HFFc6 (cell line): ENCODE measurements at places on chromosomes 3 and 15. TPM values are rescaled to one million over a fixed set of nuclear protein-coding genes. Genes with fewer than 3 reads are reported as not detected.
A peak's percentile ranks its signal among the peaks of the same experiment; 100 is the strongest.

DNA sequence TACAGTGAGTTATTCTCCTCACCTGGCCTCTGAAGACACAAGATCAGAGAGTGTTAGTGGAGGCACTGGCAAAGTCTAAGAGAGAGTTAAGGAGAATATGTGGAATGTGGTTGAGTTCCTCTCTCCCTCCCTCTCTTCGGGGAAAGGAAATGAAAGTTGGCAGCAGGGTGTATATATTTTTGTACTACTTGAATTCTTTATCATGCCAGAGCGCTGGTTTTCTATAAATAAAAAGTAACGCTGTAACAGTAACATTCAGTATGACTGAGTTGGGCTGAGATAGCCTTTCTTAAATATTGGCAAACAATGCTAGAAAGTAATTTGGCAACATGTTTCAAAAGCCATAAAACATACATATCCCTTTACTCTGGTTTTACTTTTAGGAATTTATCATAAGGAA, 77.5 kb upstream of the TNFAIP8L3 start:
- peak; percentile 13 for DNase-seq

The PLS1 gene
- total RNA-seq: 1.1 to 1.4 TPM (median 1.1 TPM) in 3 replicates

DNA sequence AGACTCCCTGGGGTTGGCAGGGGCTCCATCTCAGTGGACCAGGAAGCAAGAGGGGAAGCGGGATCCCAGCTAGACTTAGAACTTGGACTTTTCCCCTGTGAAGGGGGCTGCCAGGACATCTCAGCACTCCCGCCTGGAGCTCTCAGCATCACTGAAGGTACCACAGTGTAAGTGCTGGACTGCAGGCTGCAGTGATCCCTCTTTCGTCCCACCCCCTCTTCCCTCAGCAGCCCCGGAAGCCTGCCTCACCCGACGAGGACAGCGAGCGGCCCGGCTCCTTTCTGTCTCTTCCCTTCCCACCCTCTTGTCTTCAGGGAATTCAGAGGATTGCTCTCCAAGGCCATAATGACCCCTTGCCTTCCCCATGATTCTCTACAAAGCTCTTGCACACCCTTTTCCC, 94.4 kb downstream of the ANP32A start:
- no peak for DNase-seq

GRCh38 chr15:90512981-90513380, 16.7 kb upstream of the CRTC3 start:
- DNase-seq: no peak

The PLSCR2 gene
- total RNA-seq: not detected in 3 replicates

The SCAMP5 gene
- 6.7 to 11.7 TPM (median 11.6 TPM) in 3 replicates for total RNA-seq

The SLC9A9 gene
- 0.18 to 0.46 TPM (median 0.32 TPM) in 3 replicates for total RNA-seq

DNA sequence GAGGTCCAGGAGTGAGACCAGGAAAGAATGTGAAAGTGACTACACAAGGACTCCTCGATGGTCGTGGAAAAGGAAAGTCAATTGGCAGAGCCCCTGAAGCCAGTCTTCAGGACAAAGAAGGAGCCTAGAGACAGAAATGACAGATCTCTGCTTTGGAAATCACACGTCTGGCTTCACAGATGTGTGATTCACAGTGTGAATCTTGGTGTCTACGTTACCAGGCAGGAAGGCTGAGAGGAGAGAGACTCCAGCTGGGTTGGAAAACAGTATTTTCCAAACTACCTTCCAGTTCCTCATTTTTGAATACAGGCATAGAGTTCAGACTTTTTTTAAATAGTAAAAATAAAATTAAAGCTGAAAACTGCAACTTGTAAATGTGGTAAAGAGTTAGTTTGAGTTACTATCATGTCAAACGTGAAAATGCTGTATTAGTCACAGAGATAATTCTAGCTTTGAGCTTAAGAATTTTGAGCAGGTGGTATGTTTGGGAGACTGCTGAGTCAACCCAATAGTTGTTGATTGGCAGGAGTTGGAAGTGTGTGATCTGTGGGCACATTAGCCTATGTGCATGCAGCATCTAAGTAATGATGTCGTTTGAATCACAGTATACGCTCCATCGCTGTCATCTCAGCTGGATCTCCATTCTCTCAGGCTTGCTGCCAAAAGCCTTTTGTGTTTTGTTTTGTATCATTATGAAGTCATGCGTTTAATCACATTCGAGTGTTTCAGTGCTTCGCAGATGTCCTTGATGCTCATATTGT, 6.0 kb downstream of the CCR2 start:
- DNase-seq: no peak

The BNC1 gene
- total RNA-seq: 8.3 to 15.0 TPM (median 12.7 TPM) in 3 replicates

The GCSAM gene
- not detected in 3 replicates for total RNA-seq

DNA sequence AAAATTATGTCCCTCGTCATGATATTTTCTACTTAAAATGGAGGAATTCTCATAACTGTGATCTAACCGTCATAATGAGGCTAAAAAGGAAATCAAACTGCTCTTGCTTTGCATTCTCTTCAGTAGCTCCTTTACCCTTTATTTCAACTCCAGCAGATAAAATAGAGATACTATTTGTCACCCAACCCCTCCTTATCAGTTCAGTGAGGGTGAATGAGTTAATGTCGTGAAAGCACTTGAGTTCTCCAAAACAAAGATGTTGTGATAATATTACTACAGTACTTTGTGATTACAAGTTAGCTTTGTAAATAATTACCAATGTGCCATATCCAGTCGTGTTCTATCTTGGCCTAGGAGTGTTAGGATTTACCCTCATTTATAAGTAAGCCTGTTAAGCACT, 63.4 kb upstream of the ANKRD28 start:
- DNase-seq: no peak

The CLDN11 gene
- total RNA-seq: 3.9 and 65.0 TPM in 2 replicates

- DNase-seq: no peak
Observed at GRCh38 chr3:172065967-172066762, 26.8 kb downstream of the FNDC3B start.

GRCh38 chr3:111080413-111080812, 8.8 kb downstream of the NECTIN3 start:
- peak; percentile 46 for DNase-seq

GRCh38 chr3:186807231-186807630, 949 bp upstream of the RFC4 start:
- no peak for DNase-seq

- DNase-seq: no peak
Observed at GRCh38 chr15:64837502-64837901, 4.2 kb upstream of the PLEKHO2 start.

GRCh38 chr3:144128108-144128892, 156.7 kb downstream of the DIPK2A start:
- DNase-seq: no peak

The CP gene
- total RNA-seq: not detected in 3 replicates
